Fibroblast of the aortic adventitia (primary cell): ENCODE measurements at places on chromosomes 6 and 20.

- DNase-seq: peak; percentile 58
Measured at GRCh38 chr6:6811128-6812009, 222.8 kb downstream of the LY86 start.

DNA sequence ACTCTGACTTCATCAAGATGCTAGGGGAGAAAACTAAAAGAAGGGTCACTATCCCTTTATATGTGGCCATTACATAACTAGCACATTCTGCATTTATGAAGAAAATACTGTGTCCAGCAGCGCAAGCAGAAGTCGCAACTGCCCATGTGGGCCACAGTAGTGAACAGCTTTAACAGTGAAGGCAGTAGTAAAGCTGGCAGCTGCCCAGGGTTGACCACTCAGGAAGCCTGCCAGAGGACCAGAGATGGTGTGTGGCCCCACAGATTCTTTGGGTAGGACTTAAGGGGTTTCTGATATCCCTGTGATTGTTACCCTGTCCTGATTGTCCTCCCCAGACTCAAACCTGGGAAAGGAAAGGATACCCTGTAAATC is 88.3 kb upstream of the NT5E start:
- DNase-seq: no peak

GRCh38 chr6:41256383-41256782 is 28.2 kb downstream of the TREML4 start:
- no peak for DNase-seq

- DNase-seq: peak; percentile 32
Measured at GRCh38 chr6:11126876-11127275, 15.4 kb upstream of the ERVFRD-1 start.

GRCh38 chr20:40307997-40308396 is 381.0 kb downstream of the MAFB start:
- DNase-seq: no peak

- no peak for DNase-seq
Measured at GRCh38 chr6:141211845-141212244, 920.9 kb upstream of the GJE1 start.

GRCh38 chr6:40611434-40611833 is 24.3 kb upstream of the LRFN2 start:
- no peak for DNase-seq

- peak; percentile 43 for DNase-seq
Measured at GRCh38 chr6:83615025-83615999, 93.6 kb downstream of the SNAP91 start.

- peak; percentile 21 for DNase-seq
Measured at GRCh38 chr6:111606620-111607115, 990 bp upstream of the TRAF3IP2 start.

- DNase-seq: no peak
Measured at GRCh38 chr6:34554291-34555006, 1.7 kb downstream of the SPDEF start.

- no peak for DNase-seq
Measured at GRCh38 chr6:161832622-161833021, 558.8 kb upstream of the AGPAT4 start.

DNA sequence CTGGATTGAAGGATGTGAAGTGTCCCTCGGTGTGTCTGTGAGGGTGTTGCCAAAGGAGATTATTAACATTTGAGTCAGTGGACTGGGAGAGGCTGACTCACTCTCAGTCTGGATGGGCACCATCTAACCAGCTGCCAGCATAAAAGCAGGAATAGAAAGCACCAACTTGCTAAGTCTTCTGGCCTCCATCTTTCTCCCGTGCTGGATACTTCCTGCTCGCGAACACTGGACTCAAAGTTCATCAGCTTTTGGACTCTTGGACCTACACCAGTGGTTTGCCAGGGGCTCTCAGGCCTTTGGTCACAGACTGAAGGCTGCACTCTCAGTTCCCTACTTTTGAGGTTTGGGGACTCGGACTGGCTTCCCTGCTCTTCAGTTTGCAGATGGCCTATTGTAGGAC is 220.3 kb upstream of the LRFN2 start:
- no peak for DNase-seq

DNA sequence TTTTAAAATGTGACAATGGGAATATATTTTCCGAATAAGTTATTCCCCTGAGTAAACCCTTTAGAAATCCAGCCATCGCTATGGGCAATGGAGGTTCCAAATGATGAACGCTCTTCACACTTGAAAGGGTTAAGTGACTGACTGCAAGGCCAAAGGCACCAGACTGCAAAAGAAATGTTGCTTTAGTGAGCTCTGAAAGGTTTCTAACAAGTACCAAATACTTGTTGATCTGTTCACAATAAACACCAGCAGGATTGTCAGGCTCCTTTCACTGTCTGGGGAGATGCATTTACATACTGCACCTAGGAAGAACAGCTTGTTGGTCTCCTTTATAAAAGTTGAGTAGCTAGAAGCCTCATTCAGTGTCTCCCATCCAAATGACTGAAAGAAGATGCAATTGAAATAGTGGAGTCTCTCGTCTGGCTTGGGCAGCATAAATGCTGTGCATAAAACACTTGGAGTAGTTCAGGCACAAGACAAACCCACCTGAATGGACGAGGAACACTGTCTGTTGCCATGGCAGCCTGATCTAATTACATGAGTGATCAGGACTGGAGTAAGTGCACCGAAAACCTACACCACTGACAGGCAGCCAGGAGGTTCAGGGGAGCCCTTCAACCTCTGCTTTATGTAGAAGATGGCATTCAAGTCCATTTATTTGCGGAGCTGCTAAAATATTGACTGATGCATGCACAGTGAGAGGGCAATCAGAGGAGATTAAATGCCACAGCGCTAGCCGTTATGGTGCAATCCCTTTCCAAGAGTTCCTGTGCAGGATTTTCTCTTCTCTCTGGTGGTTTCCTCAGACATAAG is 2.9 kb downstream of the ATXN1 start:
- no peak for DNase-seq

DNA sequence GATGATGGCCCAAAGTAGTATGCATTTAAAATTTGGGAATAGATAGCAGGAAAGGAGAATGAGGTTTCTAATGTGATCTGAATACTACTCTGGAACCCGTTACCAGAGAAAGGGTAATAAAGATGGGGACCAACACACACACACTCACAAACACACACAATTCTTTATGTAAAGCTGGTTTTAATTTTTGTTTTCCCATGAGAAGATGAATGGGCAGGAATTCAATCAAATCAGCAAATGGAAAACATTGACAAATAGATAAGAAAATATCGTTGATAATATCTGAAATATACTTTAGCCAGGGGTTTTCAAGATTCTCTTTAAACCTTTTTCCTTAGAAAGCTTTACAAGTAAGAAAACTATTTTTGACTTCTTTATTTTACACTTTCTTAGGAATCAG is 303.0 kb downstream of the PRL start:
- no peak for DNase-seq

DNA sequence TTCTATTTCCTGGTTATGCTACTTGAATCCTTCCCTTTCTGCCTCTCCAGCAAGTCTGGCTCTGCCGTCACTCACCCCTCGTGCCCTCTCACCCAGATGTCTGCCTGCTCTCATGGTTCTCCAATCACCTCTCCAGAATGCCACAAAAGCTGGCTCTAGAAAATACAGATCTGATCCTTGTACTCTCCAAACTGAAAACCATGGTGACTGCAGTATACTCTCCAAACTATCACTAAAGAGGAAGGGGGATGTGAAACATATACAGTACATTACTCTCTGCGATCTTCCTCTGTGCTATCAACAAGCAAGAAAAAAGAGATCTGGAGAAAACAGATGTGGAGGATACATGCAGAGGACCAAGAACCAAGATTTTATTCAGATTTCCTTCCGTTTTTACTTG is 91.1 kb downstream of the ATXN1 start:
- DNase-seq: no peak

DNA sequence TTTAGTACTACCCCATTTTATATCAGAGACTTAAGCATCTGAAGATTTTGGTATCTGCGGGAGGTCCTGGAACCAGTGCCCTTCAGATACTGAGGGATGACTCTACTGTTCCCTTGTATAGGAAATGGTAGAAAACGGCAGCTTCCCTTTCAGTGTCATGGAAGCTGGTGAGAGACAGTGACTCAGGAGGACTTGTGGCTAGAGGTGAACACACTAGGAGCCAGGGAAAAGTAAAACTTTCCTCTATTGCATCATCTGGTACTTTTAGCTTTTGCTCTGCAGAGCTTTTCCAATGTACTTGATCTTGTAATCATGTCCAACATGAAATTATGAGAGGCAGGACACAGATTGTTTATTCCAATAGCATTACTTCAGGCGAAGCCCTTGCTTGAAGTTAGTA is 45.0 kb downstream of the RNF144B start:
- DNase-seq: peak; percentile 40

DNA sequence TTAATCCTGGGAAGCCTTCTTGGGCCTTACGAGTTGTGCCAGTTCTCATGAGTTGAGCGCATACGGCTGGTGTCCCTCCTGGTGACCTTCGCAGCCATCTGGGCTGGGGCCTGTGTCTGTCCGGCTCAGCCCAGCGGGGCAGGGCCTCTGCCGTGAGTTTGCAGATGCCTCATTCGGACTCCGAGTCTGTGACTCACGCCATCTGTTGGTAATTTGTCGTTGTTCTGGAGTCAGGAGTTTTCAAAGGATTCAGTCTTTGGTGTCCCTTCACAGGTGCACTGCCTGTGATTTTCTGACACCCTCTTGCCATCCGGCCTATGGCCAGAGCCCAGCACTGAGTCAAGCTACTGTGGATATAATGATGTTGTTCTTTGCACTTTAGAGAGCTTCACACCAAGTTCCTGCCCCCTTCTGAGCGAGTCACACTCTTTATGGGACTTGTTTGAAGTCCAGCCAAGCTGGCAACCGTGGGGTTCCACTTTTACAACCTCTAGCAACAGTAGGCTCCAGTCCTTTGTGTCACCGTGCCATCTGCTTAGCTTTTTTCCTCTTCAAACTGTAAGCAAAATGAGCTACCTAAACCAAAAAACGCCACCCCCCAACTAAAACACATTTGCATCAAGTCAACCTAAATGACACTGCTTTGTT is 175.6 kb downstream of the AIG1 start:
- DNase-seq: no peak

DNA sequence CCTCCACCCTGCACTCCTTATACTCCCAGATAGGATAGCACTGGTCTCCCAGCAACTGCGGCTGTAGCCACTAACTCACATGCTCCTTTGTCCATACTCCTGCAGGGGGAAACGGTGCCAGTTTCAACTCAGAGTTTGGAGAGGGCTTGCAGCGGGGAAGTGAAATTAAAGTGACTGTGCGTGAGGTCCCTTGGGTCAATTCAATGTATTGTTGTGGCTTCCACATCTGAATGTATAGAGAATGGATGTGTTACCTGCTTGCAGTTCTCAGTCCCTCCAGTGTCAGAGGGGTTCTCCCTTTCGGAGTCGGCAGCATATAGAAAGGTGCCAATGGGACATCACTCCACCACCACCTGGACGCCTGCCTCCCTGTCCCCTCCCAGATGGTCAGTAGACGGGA is 93.6 kb upstream of the CNKSR3 start:
- no peak for DNase-seq

GRCh38 chr6:11232770-11233626 is 530 bp upstream of the NEDD9 start:
- DNase-seq: no peak

DNA sequence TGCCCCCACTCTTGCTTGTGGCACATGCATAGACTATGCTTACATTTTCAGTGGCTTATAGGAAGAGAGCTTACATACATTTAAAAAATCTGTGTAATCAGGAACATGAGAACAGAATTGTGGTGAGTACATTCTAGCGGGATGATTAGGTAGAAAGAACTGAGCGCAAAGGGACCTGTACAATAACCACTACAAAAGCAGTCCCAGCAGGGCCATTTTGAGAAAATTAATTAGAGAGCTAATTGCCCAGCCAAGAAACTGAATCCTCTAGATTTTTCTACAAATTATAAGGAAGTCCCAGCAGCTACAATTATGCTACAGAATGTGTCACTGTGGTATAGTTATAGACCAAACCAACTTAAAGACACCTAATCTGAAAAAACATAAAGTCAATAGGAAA is 105.6 kb upstream of the TNFAIP3 start:
- DNase-seq: no peak

- DNase-seq: no peak
Measured at GRCh38 chr20:29756664-29757063, 1500.8 kb upstream of the DEFB115 start.

DNA sequence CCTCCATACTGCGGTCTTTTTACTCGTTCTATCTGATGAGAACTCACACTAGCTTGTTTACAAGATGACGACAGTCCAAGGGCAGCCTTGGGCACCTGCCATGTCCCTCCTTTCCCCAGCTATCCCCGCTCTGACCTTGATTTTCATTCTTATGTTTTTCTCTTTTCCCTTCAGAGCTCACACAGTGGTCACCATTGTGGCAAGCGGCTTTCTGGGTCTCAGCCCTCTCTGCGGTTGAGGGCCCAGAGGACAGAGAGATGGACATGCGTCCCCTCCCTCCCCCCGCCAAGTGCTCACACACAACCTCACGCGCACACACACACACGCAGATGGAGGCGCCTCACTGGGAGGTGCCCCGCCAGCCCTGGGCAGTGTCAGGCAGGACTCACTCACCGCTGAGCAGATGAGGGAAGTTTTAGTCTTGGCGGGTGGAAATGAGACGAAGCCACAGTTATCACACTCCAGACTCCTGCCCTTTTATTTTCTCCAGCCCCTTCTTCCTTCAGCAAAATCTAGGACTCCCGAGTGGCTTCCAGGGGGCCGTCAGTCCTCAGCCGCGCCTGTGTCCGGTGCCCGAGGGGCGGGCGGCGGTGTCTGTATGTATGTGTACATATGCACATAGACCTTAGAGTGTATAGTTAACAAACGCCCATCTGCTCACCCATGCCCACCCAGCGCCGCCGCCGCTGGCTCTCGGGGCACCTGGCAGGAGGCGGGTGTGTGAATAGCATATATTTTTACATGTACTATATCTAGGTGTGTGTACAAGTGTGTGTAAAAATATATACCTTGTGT is 13.8 kb upstream of the MYL9 start:
- DNase-seq: no peak

GRCh38 chr6:143929975-143930374 is 65.7 kb downstream of the ZC2HC1B start:
- DNase-seq: no peak

DNA sequence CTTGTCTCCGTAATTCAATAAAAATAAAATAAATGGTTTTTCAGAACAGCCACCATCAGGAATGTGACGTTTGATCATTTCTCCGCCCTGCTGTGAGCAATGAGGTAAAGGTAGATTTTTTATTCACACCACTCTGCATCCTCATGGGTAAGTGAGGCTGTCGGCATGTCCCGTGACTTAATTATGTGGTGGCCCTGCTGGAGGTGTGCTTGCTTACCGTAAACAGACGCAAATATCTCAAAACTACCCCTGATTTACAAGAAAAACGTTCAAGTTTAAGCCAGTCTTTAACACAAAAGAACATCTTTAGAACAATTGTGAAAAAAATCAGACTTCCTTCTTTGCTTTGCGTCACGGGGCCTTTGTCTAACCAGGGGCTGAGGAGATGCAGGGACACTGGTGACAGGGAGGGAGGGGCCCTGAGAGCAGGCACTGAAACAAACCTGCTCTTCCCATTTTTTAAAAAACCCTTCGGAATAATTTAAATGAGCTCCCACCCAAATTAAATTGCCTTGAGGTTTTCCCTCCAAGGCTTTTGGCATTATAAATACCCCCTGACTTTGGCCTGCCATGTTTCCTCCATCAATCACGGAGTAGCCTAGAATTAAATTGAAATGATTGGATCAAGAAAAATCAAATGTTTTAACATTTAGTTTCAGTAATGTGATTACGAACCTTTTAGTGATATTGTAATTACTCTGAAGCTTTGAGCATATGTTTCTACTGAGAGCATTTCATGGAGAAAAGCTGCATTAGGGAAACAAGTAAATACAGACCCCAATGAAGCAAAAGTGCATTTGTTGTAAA is 13.4 kb downstream of the PRKN start:
- no peak for DNase-seq

GRCh38 chr6:43687437-43688347 is at the start of gene MRPS18A:
MRPS18A (minus strand) TSS chr6:43687791; CDS start chr6:43687779, 12 bp downstream.
- peak; percentile 63 for DNase-seq

GRCh38 chr20:16040742-16041141 is 532.5 kb downstream of the KIF16B start:
- DNase-seq: no peak
